ENCODE measurements at places on chromosomes 5 and 9. TPM values are rescaled to one million over a fixed set of nuclear protein-coding genes. Genes with fewer than 3 reads are reported as not detected.

- no peaks in the 10 kb centered on the region for H3K27me3 ChIP-seq
- no peak for DNase-seq
- no peaks in the 10 kb centered on the region for H3K36me3 ChIP-seq
- no peak overlapping the region for H3K27ac ChIP-seq
Measured at GRCh38 chr9:16670791-16671190, 199.7 kb downstream of the BNC2 start.

DNA sequence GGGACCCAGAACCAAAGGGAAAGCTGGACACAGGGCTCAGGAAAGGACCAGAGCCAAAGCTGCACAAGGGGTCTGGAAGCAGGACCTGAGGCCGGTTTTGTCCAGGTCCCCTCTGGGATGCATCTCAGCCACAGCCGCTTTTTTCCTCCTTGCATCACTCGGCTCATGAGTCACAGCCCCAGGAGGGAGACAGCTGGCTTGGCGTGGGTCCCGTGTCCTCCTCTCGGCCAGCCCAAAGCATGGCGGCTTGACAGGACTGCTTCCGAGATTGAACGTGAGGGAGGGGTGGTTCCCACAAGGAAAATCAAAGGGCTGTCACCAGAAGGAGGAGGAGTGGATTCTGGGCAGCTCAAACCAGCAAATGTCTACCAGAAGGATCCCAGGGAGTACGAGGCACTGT, 56.7 kb upstream of the CPLX2 start:
- H3K4me1 ChIP-seq = no peaks in the 10 kb centered on the region
- no peaks in the 10 kb centered on the region for H3K36me3 ChIP-seq
- DNase-seq = no peak
- H3K27me3 ChIP-seq = peaks cover 35% of the 10 kb centered on the region
- no peak overlapping the region for H3K27ac ChIP-seq

DNA sequence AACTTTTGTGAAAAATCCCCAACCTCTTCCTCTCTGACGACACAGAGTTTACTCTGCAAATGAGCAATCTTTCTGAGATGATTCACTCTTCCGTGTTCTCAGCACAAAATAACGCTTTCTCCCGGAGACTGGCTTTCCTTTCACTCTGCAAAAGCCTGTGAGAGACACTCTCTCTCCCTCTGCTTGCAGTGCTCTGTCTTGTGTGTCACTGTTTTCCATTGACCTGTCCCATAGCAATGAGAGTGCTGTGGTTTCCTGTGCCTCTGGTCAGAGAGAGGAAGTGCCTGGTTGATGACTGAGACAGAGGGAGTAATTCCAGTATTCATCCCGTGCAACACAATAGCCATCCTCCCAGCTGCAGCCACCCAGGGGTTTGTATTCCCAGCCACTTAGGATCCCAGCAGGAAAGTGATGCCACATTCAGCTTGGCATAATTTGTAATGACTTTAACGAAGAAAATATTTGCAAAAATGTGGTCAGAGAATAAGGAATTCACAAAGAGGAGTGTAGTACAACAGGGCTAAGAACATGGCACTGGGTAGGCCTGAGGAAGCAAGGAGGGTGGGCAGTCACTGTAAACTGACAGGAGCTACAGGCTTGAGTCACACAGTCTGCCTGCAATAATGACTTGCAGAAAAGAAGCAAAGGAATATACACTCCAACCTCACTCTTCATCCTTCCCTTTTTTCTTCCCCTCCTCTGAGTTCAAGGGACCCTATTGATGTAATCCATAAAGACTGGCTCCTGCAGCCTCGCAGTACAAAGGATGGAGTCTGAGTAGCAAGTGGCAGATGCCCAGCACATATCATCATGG, 463.5 kb upstream of the RGMB start:
- peaks cover 7% of the 10 kb centered on the region for H3K4me1 ChIP-seq
- H3K27ac ChIP-seq = peak overlapping the region; percentile 7
- H3K27me3 ChIP-seq = no peaks in the 10 kb centered on the region
- peak; percentile 46 for DNase-seq

GRCh38 chr9:214648-215493, at the start of gene DOCK8:
DOCK8 (plus strand) TSS chr9:214865; CDS start chr9:214977, 112 bp downstream.
- H3K4me1 ChIP-seq = peaks cover 41% of the 10 kb centered on the region
- H3K27ac ChIP-seq = peak within 1 kb of the TSS; percentile 85
- DNase-seq = peak; percentile 82
- no peaks in the 10 kb centered on the region for H3K27me3 ChIP-seq
- H3K36me3 ChIP-seq = peaks cover 28% of the 10 kb centered on the region

DNA sequence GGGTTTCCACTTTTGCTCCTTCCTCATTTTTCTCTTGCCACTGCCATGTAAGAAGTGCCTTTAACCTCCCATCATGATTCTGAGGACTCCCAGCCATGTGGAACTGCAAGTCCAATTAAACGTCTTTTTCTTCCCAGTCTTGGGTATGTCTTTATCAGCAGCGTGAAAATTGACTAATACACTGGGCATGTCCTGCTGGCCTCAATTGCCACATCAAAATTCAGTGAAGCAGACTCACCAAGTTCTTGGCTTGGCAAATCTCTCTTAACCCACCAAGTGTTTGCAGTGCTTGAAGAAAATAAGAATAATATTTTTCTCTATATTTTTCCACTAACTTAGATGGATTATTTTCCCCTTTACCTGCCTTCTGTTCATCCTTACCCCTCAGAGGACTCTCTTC, 212.0 kb downstream of the BRINP1 start:
- H3K27me3 ChIP-seq = no peaks in the 10 kb centered on the region
- H3K27ac ChIP-seq = no peak overlapping the region
- no peak for DNase-seq
- H3K4me1 ChIP-seq = no peaks in the 10 kb centered on the region

DNA sequence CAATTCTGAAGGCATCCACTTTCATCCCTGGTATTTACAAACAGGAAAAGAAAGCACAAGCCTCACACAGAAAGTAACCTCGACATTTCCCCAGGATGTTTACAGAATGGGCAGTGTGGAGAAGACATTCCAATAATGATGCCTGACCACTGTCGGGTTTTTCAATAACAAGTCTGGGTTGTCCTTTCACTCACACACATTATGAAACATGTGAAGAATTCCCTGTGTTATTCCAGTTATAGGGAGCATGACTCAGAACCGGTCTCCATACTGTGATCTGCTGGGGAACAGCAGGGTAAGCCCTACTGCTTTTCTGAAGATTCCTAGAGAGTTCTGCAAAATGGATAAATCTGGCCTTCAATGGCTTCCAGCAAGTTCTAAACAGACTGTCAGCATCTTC, 155.3 kb downstream of the ADAMTS12 start:
- H3K4me3 ChIP-seq = no peak overlapping the region
- no peak overlapping the region for H3K27ac ChIP-seq
- H3K27me3 ChIP-seq = no peaks in the 10 kb centered on the region
- no peaks in the 10 kb centered on the region for H3K4me1 ChIP-seq
- no peaks in the 10 kb centered on the region for H3K36me3 ChIP-seq

GRCh38 chr9:105328872-105329718, 84.6 kb downstream of the SLC44A1 start:
- DNase-seq = no peak

DNA sequence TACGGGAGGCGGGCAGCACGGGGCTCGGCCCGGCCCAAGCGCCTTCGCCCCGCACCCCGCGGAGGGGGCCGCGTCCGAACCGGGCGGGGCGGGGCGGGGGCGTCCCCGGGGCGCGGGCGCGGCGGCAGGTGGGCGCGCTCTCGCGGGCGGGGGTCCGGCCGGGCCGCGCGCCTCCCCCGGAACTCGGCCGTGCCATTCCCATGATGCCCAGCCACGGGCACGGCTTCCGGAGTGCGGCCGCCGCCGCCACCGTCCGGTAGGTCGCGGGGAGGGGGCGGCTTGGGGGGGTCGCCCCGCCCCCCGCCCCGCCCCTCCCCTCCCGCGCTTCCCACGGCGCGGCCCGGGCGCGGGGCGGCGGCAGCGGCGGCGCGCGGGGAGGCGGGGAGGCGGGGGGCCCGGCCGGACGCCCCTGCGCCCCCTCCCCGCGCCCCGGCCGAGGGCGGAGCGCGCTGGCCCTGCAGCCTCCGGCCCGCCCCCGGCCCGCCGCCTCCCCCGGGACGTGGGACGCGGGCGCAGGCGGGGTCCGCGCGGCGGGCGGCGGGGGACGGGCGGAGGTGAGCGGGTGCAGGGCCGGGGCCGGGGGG, at the start of gene PPP1R26:
PPP1R26 (plus strand) TSS at position 314 of the 584 bp plus-strand sequence. CDS start 4,729 bp downstream, outside the sequence.
- no peak for DNase-seq
- peak within 1 kb of the TSS; percentile 33 for H3K4me3 ChIP-seq
- no peaks in the 10 kb centered on the region for H3K36me3 ChIP-seq

GRCh38 chr9:121816845-121817450, 165.5 kb downstream of the DAB2IP start:
- H3K36me3 ChIP-seq = no peaks in the 10 kb centered on the region
- no peak overlapping the region for H3K4me3 ChIP-seq
- H3K4me1 ChIP-seq = peaks cover under 1% of the 10 kb centered on the region
- DNase-seq = no peak

DNA sequence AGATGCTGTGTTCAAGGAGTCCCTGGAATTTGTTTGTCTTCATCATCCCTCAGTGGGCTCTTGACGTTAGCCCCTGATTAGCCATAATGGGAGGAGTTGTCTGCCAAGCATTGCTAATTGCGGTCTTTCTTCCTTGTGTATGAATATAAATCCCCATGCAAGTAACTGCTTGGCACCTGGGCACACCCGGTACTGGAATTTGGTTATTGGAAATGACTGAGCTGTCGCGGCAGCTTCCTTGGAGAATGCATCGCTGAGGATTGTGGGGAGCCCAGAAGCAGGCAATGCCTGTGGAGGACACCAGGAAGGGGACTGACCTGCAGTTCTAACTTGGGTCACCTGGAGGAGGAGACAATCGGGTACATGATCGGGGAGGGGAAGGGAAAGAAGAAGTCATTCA, 53.3 kb upstream of the CTSL start:
- no peak overlapping the region for H3K27ac ChIP-seq
- H3K4me3 ChIP-seq = no peak overlapping the region
- no peaks in the 10 kb centered on the region for H3K27me3 ChIP-seq
- H3K36me3 ChIP-seq = no peaks in the 10 kb centered on the region
- no peaks in the 10 kb centered on the region for H3K4me1 ChIP-seq

DNA sequence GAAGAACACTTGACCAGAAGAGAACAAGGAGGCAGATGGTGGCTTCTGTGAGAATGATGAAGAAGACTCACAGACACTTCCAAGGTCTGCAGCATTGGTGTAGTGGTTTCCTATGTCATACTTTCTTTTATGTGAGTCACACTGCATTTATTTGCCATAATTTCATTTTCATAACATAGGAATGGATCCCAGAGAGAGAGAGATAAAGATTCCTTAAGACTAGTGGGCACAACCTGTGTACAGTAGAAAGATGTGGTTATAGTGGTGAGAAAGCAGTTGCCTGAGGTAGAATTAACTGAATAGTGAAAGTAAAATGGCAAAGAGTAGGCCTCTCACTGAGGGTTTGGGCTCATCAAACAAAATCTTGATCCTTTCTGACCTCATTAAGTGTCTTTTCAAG, 7.6 kb upstream of the CCDC152 start:
- no peak overlapping the region for H3K27ac ChIP-seq
- DNase-seq = no peak
- H3K27me3 ChIP-seq = peaks cover 4% of the 10 kb centered on the region
- H3K4me1 ChIP-seq = peaks cover 10% of the 10 kb centered on the region
- no peaks in the 10 kb centered on the region for H3K36me3 ChIP-seq
- no peak overlapping the region for H3K4me3 ChIP-seq

DNA sequence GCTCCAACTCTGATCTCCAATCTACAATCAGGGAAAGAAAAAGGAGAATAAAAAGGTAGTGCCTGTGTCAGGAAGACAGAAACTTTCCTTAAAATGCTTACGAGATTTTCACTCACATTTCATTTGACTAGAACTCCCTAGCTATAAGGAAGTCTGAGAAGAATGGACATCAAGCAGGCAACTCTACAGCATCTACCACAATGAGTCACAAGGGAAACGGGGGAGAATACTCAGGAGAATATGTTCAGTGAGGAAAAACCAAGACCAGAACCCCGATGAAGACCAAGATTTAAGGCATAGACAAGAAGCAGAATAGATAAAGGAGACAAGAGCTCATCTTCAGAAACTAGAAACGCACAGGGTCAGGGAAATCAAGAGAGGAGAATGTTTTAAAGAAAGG, 9.0 kb upstream of the SETD9 start:
- H3K4me3 ChIP-seq = no peak overlapping the region
- no peaks in the 10 kb centered on the region for H3K4me1 ChIP-seq
- no peak overlapping the region for H3K27ac ChIP-seq
- no peak for DNase-seq
- peaks cover 11% of the 10 kb centered on the region for H3K27me3 ChIP-seq

ZNF608 gene
- total RNA-seq = not detected

GFI1B gene
- not detected for total RNA-seq

PCDHGB4 gene
- 0.07 TPM for total RNA-seq

PCDHGA10 gene
- not detected for total RNA-seq

ANXA2R gene
- 32.0 TPM for total RNA-seq

SARDH gene
- 0.56 TPM for total RNA-seq

QRFP gene
- not detected for total RNA-seq

DBH gene
- not detected for total RNA-seq

Data from activated CD8-positive, alpha-beta memory T cell treated with anti-CD3 and anti-CD28 coated beads, Interleukin-2, amount 10 ng/mL, durations not matched to agents 7 days and 5 days (primary cell).